ENCODE measurements at places on chromosomes 12 and 14.
A peak's percentile ranks its signal among the peaks of the same experiment; 100 is the strongest.

DNA sequence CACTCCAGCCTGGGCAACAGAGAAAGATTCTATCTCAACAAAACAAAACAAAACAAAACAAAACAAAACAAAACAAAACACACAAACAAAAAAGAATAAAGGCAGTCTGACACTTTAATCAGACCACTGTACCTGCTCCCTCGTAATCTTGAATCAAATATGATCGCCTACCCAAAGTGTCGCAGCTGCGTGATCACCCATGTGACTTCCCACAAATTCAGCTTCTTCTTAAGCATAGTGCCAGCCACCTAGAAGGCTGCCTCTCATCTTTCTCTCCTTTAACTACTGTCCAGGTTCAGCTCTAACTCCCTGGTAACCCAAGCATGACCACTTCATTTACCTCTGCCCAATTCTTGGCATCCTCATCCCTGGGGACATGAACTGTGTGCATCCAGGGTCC lies 37.4 kb downstream of the FMNL3 start:
- DNase-seq: no peak

DNA sequence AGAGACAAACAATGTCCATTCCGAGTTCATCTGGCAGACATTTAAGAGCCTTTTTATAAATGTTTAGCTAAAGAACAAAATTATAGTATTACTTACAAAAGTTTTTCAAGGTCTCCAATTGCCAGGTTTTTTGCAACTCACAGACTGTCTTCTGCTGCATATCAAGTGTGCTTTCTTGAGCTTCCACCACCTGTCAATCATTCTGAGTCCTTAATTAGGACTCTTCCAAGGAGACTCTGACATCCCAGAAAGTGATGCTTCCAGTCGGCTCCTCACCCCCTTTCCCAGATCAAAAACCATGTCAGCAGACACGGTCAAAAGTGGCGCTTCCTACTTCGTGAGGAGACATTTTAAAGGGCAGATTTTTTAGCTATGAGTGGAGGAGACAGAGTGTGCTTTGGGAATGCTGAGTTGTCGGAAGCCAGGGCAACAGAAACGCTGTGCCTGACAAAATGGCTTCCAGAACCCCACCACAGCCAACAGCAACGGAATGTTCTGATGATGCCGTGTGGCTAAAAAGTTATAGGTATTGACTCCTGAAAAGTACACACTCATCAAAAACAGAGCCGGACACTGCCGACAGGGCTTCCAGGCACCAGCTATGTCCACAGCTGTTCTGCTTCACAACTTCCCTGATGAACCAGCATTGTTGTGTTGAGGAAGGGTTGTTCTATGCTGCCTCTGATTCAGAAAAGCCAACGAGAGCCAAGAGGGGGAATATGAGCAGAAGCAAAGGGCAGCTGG lies 116.1 kb upstream of the SLC35F4 start:
- no peak for DNase-seq

GRCh38 chr12:22635812-22636211 lies 10.8 kb downstream of the ETNK1 start:
- no peak for DNase-seq

GRCh38 chr14:78119440-78119839 lies 50.7 kb upstream of the NRXN3 start:
- no peak for DNase-seq

- no peak for DNase-seq
Observed at GRCh38 chr12:109729801-109730200, 16.2 kb downstream of the FAM222A start.

DNA sequence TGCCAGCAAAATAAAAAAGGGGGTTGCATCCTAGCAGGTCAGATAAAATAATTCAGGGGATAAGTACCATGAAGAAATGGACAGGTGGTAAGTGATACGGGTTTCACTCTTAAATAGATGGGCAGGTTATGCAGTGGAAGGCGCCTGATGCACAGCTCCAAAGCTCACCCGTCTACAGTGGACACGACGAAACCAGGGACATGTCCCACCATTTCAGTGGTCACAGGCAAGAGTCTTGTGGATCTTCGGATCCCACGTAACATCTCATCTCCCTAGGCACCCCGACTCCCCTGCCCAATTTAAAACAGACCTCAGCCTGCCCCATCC lies 60.5 kb downstream of the DDX51 start:
- DNase-seq: no peak

DNA sequence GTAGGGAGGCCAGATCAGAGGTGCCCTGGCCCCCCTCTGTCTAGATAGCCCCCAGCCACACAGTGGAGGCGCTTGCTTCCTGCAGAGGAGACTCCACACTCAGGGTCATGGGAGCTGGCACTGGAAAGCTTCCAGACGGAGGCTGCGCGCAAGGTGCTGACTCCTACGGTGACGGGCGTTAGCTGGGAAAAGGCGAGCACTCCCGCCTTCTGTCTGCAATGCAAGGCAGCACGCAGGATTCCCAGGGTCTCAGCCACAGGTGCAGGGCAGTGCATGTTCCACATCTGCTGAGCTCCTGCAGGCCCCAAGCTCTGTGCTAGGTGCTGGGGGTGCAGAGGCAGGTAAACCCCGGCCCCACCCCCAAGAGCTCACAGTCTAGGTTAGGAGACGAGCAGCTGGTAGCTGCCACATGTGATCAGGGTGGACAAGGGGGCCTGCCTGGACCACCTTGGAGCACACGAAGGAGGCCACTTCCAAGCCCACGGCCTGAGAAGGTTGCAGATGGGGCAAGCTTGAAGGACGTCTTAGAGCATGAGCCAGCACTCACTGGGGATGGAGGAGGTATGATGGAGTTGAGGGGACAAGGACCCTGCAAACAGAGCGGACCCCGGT lies 310.9 kb upstream of the DIO3 start:
- DNase-seq: no peak

DNA sequence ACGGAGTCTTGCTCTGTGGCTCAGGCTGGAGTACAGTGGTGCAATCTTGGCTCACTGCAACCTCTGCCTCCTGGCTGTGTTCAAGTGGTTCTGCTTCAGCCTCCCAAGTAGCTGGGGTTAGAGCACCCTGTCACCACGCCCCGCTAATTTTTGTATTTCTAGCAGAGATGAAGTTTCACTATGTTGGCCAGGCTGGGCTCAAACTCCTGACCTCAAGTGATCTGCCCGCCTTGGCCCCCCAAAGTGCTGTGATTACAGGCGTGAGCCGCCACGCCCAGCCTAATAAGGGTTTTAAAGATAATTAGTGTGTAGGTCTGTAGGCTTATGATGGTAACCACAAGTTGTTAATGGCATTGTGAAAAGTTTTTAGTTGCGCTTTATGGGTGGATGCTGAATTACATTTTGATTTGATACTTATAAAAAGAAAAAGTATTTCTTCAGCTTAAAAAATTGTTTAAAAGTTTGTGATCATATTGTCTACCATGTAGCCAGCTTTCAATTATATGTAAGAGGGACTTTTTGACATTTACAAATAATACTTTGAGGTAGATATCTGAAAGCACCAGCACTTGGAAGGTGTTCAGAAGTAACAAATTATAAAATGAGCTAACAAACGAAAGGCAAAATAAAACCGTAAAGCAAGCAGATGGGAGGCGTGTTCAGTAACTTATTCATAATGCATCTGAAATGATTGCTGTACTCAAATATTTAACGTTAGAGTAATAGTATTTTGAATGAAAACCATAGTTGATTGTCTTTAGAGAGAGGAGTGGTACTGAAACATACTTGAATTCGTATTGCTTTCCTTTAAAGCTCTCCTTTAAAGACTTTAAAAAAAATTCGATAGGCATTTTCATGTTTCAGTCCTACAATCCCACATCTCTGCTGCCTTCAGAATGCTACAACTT lies 37.1 kb downstream of the MDM2 start:
- DNase-seq: no peak

- peak; percentile 47 for DNase-seq
Observed at GRCh38 chr14:76514213-76514998, 138.5 kb downstream of the ESRRB start.

DNA sequence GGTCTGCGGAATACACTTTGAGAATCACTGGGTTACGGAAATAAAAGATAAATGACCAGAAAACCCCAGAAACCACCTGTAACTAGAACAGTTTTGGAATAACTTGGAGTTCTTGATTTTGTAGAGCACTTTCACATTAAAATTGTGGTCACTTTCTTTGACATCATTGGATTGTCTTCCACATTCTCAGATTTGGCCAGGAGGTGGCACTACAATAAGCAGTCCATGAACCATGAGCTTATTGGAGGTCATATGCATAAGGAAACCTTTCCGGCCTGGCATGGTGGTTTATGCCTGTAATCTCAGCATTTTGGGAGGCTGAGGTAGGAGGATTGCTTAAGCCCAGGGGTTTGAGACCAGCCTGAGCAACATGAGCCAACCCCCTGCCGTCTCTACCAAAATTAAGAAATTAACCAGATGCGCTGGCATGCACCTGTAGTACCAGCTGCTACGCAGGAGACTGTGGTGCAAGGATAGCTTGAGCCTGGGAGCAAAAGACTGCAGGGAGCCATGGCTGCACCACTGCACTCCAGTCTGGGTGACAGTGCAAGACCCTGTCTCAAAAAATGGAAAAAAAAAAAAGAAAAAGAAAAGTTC lies 107.7 kb upstream of the CAND1 start:
- DNase-seq: peak; percentile 4

GRCh38 chr12:111404362-111405148 lies 1.2 kb upstream of the SH2B3 start:
- DNase-seq: peak; percentile 58

DNA sequence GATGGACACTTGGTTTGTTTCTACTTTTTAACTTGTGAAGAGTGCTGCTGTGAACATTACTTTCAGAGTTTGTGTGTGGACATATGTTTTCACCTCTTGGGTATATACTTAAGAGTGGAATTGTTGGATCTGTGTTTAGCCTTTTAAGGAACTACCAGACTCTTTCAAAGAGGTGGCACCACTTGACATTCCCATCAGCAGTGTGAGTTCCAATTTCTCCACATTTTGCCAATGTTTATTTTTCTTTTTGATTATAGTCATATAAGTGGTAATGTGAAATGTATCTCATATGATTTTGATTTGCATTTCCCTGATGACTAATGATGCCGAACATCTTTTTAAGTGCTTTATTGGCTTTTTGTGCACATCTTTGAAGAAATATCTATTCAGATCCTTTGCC lies 44.8 kb downstream of the ARHGAP5 start:
- no peak for DNase-seq

DNA sequence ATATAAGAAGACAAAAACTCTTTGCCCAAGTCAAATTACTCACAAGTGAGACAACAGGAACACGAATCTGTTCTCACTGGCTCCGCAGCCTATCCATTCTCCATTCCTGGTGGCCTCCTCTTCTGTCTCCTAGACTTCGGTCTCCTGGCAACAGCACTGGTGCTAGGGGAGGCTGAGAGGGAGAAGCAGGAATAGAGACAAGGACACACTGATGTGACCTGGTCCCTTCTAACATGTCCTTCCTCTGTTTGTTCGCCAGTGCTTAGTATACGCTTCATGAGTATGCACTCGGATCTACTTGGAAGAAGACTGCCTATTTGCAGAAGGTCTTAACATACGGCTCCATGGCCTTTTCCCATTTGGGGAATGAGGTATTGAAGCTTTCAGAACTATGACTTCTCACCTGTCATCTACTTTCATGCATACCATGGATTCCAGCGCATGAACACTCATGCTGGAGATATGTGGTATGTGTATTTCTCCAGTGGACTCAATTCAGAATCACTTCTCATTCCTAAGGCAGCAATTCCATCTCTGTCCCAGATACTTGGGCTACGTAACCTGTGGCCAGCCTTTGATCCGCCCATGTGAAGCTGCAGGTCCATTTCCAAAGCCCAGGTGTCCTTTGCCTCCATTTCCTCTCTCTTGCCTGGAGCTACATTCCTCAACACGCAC lies 33.9 kb downstream of the BHLHE41 start:
- peak; percentile 71 for DNase-seq

DNA sequence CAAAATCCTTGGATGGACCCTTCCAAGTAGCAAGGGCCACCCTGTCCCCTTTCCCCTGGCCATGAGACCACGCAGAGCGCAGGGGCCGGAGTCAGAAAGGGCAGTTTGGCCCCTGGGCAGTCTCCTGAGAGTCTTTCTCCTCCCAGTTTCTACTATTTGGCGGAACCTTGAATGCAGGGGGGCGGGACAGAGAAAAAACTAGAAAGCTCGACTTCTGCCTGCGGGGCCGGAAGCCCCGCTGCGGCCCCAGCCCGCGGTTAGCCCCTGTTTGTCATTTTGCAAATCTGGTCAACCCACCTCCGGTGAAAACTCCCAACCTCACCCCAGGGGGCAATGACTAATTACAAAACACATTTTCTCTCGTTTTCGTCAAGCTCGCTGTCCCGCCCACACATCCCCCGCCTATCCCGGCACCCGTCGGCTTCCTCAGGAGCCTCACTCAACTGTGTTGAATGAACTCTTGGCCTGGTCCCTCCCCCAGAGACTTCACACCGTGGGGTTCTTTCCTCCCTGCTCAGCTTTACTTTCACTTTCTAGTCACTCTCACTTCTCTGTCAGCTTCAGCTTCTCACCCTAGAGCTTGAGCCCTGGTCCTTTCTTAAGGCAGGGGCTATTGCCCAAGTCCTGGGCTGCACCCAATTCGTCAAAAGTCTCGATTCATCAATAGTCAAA lies 66.7 kb downstream of the IRF2BPL start:
- DNase-seq: peak; percentile 90

GRCh38 chr14:71322655-71323250 lies 415.5 kb downstream of the PCNX1 start:
- DNase-seq: peak; percentile 41

GRCh38 chr12:71187379-71187778 lies 29.6 kb upstream of the TSPAN8 start:
- DNase-seq: no peak

DNA sequence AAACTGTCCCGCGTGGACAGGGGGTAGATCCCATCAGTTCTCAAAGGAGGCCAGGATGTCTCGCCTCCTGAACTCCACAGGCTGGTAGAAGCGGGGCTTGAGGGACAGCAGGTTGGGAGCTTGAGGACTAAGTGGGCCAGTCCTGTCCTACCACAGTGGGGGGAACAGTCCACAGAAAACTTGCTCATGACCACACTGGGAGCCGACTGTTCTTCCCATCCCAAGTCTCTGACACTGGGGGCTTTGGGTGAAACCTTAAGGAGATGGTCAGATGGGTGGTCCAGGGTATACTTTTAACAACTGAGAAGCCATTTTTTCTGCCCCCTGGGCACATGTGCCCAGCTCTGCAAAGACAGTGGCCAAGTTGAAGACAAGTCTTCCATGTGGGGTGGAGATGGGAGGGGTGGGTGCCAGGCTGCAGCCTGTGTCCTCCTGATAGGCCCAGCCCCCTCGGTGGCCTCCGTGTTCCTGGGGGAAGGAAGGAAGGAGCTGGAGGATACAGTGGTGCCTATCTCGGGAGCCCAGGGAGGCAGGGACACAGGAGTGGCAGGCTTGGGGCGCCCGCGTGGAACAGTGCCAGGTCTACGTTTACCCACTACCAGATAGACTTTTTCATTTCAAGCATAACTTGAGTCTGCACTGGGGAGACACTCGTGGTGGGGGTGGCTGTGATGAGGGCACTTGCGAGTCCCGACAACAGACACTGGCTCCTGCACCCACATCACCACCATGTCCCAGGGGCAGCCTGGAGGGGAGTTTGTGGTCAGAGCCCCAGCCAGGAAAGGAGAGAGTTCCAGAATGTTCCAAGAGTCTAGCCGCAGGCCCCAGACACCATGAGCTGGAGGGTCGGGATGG lies 14.7 kb downstream of the RHOF start:
- no peak for DNase-seq

GRCh38 chr14:53924753-53925152 lies 31.9 kb downstream of the BMP4 start:
- DNase-seq: peak; percentile 79

Measured in urothelium cell line (cell line).